ENCODE measurements at places on chromosomes 1 and 21.

GRCh38 chr21:24220446-24220845 lies 1386.8 kb downstream of the MRPL39 start:
- no peak for DNase-seq

GRCh38 chr21:42145569-42146272 lies 73.2 kb upstream of the ABCG1 start:
- DNase-seq: peak; percentile 59

DNA sequence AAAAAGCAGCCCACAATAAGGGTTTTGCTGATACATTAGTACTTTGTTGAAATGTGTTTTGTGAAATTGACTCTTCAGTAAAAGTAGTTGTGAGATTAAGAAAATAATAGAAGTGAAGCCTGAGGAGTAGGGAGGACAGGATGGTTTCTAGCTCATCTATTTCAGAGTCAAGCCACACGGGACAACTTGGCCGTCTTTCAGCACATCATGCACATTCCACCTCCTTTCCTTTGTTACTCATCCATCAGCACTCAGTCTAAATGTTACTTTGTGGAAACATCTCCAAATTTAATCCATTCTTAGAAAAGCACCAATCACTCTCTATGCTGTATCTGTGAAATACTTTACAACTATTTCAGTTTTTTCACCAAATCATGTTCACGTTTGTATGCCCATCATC lies 223.3 kb downstream of the FGGY start:
- no peak for DNase-seq

GRCh38 chr1:208219659-208220282 lies 24.4 kb downstream of the PLXNA2 start:
- no peak for DNase-seq

GRCh38 chr21:31310750-31311149 lies 33.3 kb downstream of the TIAM1 start:
- DNase-seq: no peak

GRCh38 chr21:38990424-38990794 lies 184.7 kb downstream of the ETS2 start:
- no peak for DNase-seq

GRCh38 chr1:156409439-156409838 lies 40.4 kb downstream of the RHBG start:
- no peak for DNase-seq

GRCh38 chr1:157574836-157575235 lies 22.5 kb upstream of the FCRL5 start:
- no peak for DNase-seq

GRCh38 chr1:116873680-116874271 lies 35.9 kb upstream of the PTGFRN start:
- DNase-seq: no peak

DNA sequence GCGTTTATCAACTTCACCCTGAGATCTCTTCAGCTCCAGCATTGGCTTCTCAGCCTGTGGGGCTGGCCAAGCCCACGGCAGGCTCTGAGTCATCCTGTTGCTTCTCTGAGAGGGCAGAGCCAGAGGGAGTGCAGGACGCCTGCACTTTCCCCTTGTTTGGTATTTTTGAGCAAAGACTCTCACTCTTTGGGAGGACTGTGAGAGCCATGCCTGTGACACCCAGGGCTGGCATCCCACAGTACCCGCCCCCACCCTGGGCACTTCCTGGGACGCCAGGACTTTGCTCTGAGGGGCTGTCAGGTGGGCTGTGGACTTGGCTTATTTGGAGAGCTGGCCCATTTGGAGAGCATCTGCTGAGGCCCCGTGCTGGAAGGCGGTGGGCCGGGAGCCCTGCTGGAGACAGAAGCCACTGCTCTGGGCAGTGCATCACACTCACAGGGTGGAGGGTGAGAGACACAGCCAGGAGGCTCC lies 37.4 kb downstream of the VANGL1 start:
- no peak for DNase-seq

- no peak for DNase-seq
These were observed 626 bp downstream of the DYRK3 start for GRCh38 chr1:206635978-206636345.

DNA sequence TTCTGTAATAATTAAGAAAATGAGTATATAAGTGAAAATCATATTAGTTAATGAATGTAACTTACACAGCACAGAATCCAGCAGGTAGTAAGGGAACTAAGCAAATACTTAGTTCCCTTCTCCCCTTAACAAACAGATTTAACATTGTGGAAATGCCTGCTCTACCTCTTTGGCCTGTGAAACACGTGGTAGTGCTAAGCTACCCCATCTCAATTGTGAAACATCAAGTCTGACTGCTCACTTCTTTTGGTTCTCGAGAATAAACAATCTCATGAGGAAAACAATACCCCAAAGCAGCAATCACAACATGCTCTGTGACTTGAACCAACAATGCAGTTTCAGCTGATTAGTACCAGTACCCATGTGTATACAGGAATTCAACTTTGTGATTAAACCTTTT lies 4.7 kb downstream of the MYSM1 start:
- no peak for DNase-seq

GRCh38 chr1:204924013-204924759 lies 53.5 kb downstream of the NFASC start:
- DNase-seq: no peak

DNA sequence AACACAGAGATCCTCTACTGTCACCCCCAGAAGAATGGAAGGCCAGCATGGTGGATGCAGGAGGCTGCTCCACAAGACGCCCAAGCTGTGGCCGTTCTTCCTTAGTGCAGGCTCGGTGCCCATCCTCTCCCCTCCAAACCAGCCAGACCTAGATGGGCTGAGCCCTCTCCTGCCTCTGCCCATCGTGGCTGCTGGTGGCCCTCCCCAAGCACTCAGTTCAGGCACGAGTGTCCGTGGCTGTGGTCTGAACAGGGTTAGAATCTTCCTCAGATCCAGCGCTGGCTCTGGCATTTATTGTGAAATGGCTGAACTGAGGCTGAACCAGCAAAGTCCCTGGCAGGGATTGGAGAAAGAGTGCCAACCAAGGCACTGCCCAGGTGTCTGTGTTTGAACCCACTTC lies 59.5 kb downstream of the TRIM11 start:
- DNase-seq: peak; percentile 1

DNA sequence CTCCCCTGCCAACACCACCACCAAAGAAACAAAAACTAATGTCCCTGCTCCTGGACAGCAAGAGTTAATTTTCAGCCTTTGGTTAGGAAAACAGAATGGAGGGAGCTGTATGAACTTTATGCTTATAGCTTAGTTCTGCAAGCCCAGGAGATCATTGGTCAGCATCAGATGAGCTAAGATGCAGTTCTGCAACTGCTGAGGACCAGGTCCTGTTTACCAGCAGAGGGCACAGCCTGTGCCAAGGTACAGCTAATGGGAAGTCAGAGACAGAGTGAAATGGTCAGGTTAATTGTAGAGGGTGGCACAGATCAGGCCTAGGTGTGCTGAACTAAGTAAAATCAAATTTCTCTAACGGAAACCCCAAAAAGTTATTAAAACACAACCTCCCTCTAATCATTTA lies 161.3 kb downstream of the ROR1 start:
- DNase-seq: no peak

DNA sequence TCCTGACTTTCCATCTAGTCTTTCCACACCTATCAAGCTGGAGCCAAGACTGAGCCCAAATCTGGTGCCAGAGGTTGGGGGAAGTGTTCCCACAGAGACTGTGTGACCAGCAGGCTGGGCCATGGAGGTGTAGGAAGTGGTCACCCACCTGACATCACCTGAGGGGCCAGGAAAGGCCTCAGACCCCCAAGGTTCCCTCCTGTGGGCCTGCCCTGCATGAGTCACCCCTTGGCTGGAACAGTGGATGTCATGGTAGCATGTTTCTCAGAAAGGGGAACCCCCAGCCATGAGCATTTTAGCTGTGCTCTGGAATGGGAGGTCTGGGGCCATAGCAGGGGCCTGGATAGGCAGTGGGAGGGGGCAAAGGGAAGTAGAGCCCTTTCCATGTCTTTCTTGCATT lies 5.7 kb upstream of the TNFRSF8 start:
- no peak for DNase-seq

DNA sequence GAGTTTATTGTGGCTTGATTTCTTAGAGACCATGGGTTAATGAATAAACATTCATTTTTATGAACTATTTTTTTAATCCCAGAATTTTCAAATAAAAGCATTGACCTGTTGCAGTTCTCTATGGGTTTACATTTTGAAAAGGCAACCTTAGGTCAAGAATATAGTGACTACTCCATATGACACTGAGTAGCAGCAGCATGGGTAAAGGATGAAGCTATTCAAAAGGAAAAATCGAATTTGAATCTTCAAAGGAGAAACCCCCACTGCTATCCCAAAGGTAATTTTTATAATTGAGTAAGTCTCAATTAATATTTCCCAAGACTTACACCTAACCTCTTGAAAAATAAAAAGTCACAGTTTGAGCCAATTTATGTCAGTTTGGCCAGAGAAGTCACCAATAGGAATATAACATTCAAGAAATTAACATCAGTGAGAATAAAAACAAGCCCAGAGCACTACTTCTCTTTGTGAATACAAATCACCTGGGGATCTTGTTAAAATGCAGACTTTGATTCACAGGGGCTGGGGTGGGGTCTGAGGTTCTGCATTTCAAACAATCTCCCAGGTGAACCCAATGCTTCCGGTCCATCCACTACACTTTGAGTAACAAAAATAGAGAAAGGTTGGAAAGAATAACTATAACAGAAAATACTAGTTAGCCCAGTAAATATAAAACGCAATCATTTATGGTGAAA lies 39.8 kb downstream of the USP1 start:
- no peak for DNase-seq

DNA sequence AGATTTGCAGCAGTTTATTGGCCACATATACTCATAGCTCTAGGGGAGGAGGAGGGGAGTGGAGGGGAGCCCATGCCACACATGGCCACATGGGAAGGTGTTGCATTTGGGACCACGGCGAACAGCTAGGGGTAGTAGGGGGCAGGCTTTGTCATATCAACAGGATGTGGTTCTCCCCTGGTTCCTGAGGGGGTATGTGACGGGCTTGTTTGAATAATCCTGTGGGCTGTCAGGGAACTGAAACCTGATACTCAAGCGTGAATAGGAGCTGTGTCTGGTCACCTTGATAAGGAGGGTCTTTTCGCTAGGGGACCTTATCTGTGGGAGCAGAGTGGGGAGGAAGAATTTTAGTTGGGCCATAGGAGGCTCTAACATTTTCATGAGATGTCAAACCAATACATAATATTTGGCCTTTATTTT lies 264.7 kb downstream of the CTH start:
- DNase-seq: no peak

DNA sequence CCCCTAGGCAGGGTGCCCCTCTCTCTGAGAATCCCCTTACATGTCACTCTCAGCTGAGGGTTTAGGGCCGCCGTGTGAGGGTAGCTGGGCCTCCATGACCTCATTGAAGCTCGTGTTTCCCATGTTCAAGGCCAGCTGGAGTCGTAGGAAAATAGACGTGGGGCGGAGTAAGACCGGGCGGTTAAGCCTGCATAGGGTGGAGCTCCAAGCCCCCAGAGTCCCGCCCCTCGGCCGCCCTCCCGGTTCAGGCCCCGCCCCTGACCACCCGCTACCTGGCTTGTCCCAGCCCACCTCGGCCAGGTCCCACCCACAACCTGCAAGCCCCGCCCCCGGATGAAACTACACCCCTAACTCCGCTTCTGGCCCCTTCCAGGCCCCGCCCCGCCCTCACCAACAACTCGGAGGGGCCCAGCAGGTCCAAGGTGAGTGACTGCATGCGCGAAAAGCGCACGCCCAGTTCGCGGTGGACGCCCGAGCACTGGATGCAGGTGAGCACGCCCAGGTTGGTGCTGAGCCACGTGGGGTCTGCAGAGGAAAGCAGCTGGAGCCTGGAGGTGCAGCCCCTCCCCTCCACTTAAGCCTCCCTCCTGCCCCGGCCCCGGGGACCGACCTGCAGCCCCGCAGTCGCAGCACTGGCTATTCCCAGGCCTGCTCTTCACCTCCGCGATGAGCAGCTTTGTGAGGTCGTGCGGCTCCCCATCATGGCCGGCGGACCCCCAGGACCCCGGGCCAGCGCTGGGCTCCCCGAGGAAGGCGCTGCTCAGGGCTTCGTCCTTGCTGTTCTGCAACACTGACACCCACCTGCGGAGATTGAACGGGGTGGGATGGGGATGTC lies 12.2 kb upstream of the TCEA3 start:
- DNase-seq: no peak

DNA sequence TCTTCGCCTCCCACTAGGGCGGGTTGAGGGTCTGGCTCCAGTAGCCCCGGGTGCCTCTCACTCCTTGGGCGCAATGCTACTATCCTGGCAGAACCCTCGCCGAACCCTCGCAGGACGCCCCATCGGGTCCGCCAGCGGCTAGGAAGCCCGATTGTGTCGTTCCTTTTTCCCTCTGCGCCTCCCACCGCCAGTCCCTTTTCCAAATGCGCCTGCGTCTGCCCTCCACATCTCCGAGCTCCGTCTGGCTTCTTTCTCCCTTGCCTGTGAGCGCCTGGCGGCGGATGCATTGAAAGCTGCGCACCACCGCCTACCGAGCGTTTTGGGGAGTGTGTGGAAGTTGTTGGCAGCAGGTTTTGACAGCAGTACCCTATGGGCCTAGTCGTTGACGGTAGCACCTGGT lies 1.0 kb upstream of the DIRAS3 start:
- DNase-seq: no peak

DNA sequence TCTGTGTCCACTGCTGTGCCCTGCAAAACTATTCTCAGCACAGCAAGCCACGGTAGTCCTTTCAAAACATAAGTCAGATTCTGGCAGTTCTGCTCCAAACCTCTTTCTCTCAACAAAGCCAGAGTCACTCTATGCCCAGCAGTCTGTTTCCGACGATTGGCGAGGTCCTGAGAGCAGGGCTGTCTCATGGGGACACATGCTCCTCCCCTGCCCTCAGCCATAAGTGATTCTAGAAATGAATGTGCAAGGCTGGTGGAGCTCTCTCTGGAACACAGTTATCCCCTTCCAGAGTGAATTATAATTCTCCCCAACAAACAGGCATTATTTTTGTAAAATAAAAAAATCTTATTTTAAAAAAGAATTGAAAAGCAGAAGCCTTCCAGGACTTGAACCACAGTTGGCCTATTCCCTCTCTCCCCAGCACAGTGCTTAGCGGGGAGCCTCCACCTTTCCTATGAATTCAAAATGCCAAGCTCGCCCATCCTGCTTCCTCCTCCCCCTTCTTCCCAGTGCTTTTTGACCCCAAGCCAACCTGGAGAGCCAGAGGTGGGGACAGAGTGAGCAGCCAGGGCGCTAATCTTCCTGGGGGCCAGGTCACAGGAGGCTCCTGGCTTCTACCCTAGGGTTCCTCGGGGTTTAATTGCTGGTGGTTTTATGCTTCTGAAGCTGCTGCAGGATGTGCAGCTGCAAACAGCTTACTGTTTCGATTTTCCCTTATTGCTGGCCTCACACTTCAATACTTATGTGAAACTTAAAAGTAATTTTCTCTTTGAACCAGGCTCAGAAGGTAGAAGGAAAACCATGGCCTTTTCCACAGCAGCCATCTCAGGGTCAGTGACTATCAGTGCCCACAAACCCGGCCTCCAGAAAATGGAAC lies 41.1 kb downstream of the KCNJ6 start:
- no peak for DNase-seq
